ENCODE measurements at places on chromosomes 11 and 22.

DNA sequence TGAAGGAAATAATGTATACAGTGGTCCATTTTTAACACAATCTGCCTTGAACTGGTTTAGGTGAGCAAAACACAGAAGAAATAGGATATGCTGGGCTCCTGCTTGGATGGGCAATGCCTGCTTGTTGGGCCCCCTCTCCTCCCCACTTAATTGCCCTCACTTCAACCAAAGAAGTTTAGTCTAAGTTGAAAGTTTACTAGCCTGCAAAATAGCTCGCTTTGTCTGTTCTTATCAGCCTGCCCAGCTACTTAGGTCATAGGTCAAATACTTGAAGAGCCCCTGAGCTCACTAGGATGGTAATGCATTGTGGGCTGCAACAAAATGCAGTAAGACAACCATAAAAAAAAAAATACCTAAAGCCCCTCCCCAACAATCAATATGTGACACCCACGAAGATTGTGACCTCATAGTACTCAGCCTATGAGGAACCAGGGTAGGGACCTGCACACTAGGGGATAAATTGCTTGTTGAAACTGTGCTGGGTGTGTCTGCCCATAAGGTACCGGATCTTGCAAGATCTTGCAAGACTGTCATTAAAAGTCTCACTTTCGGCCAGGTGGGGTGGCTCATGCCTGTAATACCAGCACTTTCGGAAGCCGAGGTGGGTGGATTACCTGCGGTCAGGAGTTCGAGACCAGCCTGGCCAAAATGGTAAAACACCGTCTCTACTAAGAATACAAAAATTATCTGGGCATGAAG lies 10.9 kb downstream of the DRICH1 start:
- no peak for DNase-seq

- no peak for DNase-seq
Measured at GRCh38 chr11:66042996-66043906, 5.7 kb downstream of the GAL3ST3 start.

DNA sequence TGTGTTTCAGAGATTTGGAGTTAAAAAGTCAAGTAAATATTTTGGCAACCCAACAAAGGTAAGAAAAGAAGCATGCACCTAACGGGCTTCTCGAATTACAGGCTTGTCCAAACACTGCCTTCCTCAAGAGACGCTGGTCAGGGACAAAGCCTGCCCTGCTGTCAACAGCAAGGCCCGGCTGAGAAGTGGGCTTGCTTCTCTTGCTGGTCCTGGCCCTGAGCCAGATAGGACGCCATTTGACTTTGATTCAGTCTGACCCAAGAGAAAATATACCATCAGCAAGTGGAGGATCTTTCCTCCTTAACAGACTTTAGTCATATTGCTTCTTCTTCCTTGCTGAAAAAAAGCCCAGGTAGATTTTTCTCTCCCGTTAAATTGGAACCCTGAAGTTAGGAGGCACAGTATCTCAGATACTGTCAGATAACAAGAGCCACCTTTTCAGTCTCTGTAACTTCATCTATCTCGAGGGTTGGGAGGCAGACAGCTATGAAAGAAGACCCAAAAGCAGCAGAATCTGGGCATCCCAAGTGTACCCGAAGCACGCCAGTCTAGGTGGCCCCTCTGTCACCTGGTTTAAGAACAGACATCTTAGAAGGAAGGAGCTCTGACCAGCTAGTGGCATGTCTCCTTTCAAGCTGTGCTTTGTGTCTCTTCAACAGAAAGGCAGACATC lies 57.5 kb downstream of the C22orf31 start:
- DNase-seq = peak; percentile 45

DNA sequence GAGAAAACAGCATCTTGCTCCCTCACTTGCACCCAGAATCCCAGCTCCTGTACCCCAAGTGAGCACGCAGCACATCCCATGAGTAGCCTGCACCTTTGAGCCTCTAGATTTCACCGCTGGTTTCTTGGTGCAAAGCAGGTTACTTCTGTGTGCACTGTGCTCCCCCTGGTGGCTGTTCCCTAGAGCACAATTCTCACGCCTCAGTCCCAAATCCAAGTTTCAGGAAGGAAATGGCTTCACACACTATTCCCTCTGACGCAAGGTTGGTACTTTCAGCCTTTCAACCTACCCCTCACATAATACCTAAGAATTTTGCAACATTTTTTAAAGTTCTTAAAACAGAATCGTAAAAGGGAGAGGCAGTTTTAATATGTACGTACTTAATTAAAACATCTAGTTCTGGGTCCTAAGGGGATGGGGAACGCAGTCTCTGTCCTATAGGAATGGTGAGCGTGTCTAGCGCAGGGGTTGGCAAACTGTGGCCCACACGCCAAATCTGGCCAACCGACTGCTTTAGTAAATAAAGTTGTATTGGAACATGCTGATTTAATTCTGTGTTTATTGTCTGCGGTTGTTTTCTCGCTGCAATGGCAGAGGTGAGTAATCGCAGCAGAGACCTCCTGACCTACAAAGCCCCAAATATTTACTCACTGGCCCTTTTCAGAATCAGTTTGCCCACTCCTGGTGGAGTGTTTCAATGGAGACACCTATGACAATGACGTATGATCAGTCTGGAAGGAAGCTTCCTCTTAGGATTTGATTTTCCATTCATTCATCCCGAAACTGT lies 27.5 kb downstream of the DHCR7 start:
- no peak for DNase-seq

DNA sequence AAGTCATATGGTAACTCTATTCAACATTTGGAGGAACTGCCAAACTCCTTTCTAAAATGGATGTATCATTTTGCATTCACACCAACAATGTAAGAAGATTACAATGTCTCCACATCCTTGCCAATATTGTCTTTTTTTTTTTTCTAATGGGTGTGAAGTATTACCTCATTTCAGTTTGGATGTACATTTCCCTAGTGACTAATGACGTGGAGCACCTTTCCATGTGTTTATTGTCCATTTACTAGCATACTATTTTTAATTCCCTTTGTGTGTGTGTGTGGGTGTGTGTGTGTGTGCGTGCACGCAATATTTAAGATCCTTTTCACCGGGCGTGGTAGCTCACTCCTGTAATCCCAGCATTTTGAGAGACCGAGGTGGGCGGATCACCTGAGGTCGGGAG lies 62.7 kb downstream of the APOL3 start:
- no peak for DNase-seq

DNA sequence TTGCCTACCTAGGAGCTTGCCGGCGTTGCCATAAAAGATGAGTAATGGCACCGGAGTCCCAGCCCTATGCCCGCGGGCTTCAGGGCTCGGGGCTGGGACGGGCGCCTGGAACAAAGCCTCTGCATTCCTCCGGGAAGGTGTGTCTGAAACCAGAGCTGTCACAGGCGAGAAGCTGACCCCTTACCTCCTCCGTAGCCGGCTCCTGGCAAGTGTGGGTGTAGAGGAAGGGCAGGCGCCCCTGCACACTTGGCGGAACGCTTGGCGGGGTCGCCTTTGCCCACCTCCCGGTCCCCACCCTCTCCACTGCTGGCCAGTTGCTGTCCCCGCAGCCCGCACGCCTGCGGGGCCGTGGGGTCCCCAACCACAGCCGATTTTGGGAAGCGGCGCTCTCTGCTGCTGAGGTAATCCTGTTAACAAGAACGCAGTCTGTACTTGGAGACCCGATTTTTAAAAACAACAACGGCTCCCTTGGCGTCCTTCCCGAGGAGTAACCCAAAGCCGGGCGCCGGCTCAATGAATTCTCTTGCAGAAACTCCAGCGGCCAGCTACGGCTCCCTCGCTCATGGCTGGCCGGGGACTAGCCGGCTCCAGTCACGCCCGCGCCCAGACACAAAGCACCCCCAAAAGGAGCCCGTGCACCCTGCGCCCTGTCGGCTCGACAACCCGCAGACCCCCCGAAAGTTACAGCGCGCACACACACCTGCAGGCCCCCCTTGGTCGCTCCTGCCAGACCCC lies 89.2 kb downstream of the PLEKHA7 start:
- DNase-seq = no peak

GRCh38 chr22:48581796-48582469 lies 1245.7 kb downstream of the BRD1 start:
- no peak for DNase-seq

DNA sequence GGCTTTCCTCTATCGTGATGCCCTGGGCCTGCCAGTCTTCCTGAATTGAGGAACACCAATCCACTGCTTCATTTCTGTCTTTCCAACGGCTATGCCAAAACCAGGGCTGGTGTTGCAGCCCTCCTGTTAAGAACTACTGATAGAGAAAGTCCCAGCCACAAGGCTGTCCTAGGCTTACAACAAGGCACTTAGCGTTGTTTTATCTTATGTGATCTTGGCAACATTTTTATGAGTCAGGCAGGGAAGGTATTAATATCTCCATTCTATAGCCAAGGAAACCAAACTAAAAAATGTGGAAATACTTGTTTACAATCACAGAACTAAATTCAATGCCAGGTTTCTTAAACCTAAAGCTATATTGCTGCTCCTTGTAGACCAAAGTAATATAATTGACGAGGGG lies 89.9 kb upstream of the AMOTL1 start:
- no peak for DNase-seq

DNA sequence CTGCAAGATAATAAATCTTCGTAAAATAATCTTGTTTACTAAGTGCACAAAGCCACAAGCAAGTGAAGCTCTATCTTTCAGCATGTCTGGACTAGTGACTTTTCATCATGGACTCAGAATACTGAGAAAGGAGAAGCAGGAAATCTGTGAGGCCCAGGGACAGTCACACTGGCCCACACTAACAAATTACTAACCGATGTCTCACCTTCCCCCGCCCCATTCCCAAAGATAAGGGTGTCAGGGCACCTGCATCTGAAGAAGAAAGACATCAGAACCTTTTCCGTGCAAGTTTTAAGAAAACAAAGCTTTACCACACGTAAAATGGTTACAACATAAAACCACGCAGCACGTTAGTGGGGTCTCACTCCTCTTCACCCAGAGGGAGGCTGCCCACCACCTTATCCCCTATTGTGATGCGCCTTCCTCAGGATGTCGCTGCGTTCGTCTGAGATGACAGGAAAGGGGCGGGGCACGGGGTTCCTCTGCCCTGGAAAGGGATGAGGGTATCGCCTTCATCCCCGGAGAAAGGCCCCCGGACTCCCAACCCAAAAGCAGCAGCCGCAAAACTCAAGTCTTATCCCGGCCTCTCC lies 616 bp downstream of the BTBD10 start:
- DNase-seq = no peak

DNA sequence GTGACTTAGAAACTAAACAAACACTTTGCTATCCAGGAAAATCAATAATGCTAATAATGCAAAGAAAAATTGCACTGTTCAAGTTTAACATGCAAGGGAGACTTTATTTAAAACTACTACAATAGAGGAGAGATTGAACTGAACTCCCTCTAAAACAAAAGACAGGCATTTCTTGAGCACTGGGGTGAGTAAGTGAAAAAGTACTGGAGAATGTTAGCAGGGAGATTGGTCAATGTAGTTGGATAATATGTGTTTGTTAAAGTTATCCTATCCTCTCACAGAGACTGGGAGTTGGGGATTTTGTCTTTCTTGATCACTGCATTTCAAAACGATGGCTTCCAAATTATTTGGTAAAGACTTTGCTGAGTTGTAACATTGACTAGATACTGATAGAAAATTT lies 77.6 kb downstream of the LUZP2 start:
- DNase-seq = no peak

DNA sequence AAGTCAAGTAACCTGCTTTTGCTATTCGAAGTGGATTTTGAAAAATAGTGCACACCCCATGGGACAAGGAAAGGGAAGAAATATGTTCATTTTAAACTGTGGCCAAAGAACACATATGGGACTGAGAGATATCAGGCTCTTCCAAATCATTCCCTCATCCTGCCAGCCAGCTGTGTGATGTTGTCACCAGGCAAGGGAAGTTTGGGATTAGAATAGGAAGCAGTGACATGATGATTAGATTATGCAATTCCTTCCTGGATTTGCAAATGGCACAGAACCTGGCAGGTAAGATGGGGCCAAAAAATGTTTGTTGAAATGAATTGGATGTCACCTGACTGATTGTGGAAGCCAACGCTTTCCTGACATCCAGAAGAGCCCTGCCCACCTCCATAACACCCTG lies 4.9 kb upstream of the SCN3B start:
- DNase-seq = no peak

DNA sequence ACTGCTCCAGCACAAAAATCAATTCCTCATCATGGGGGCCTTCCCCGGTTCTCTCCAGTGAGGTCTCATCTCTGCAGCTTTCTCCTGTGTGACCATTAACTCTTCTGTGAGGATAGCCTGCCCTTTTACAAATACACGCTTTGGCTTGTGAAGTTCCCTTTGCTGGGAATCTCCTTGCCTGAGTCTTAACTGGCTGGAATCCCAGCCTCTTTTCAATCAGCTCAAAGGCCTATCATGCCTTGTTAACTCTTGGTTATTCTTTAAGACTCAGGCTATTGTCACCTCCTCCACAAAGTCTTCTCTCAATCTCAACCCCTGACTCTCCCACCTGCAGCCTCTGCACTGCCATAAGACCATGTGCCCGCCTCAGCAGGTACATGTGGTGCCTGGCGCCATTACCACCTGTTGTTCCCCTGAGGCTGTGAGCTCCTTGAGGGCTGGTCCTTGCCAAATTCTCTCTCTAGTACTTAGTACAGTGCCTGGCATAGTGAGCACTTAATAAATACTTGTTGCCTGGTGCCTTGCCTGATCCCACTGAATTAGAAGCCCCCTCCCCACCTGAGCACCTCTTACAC lies 128.2 kb downstream of the ST3GAL4 start:
- no peak for DNase-seq

DNA sequence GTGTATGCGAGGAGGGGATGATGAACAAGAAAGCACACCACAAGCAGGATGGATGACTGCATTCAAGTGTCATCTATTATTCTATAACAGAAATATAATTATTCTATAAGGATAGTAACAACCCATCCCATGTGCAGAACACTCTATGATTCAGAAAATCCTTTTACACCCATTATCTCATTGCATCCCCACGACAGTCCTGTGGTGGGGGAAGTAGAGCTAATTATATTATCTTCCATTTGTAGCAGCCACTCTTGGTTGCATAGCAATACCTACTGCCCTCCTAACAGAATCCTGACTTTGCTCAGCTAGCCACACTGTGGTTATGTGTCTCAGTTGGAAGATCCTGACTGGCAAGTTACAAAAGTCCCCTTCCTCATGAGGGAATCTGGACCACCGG lies 406.5 kb upstream of the NARS2 start:
- no peak for DNase-seq

GRCh38 chr22:46486996-46487717 lies 50.3 kb downstream of the CELSR1 start:
- no peak for DNase-seq

DNA sequence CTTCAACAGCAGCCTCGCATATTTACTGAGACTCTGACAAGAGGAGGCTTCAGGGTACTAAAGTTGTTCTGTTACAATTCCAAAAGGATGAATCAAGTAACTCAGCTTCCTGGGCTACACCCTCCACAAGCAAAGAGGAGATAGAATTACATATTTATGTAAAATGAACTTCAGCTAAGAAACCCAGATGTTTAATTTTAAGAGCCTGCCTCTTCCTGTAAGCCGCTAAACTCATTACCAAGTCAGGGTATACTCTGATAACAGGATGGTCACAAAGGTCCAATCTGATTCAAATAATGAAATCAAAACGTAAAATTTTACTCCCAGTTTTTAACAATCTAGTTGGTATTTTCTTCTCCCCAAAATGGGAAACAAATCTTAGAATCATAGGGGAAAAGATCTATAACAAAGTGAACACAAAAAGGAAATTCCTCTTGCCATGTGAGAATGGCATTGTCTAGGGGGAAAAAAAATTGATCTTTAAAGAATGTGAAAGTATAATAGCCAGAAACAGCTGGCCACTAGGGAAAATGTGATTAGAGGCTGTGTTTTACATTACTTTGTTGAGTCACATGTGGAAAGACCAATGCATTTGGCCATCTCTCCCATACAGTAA lies 30.9 kb downstream of the CHEK2 start:
- peak; percentile 10 for DNase-seq

All from NCI-H2171 (cell line).